ENCODE measurements at places on chromosomes 12 and 14. TPM values are rescaled to one million over a fixed set of nuclear protein-coding genes. Genes with fewer than 3 reads are reported as not detected.

The LALBA gene
- total RNA-seq: not detected

The GCH1 gene
- total RNA-seq: 91.8 TPM

The TNFAIP2 gene
- total RNA-seq: 26.3 TPM

The ADGRD1 gene
- 11.6 TPM for total RNA-seq

The MYO1A gene
- total RNA-seq: 0.68 TPM

The KLRC3 gene
- total RNA-seq: not detected

DNA sequence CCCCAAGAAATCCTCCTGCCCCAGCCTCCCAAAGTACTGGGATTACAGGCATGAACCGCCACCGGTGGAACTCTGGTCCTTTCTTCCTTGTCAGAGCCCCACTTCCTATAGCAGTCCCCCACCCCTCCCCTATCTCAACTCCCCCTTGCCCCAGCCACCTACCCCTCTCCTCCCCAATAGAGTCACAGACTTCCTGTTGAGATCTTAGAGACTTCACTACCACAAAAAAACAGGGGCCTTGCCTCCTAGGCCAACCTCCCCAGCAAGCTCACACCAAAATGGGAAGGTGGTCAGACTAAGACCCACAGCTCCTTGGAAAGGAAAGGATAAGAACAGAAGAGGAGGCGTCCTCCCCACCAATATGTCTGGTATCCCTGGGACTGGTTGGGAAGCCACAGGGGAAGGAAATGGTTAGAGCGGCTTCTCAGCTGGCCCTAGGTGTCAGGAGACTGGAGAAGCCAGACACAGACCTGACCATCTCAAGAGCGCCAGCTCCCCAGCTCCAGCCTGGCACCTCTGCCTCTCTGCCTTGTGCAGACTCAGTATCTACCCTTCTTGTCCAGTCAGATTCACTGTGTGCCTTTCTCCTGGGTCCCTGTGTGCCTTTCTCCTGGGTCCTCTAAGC, 8.5 kb downstream of the ITGB7 start:
- no peak overlapping the region for H3K27ac ChIP-seq
- H3K27me3 ChIP-seq: no peaks in the 10 kb centered on the region
- no peak overlapping the region for H3K4me3 ChIP-seq
- no peak for DNase-seq
- H3K4me1 ChIP-seq: no peaks in the 10 kb centered on the region

- no peak overlapping the region for H3K4me3 ChIP-seq
- no peaks in the 10 kb centered on the region for H3K36me3 ChIP-seq
These were observed 45.9 kb upstream of the CNOT2 start for GRCh38 chr12:70197345-70197744.

DNA sequence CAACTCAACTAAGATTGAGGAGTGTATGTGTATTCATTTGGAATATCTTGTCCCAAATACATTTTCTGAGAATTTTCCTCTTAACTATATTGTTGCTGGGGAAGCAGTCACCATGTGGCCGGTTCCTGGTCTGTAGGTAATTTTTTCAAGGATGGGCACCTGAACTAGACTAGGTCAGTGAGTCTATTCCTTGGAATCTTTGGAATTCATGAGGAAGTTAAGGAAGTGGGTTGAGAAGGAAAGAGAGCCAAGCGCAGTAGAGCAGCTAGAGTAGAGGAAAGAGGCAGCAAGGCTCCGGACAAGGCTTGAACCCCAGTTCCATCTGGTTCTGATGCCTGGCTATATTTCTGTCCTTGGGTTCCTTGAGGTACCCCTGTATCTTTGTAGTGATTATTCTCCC, 183.7 kb downstream of the DACT1 start:
- no peaks in the 10 kb centered on the region for H3K27me3 ChIP-seq
- H3K36me3 ChIP-seq: no peaks in the 10 kb centered on the region
- DNase-seq: no peak
- no peaks in the 10 kb centered on the region for H3K4me1 ChIP-seq

- no peaks in the 10 kb centered on the region for H3K4me1 ChIP-seq
- no peak overlapping the region for H3K4me3 ChIP-seq
- no peak for DNase-seq
- no peaks in the 10 kb centered on the region for H3K27me3 ChIP-seq
- no peaks in the 10 kb centered on the region for H3K36me3 ChIP-seq
These were observed 274.7 kb downstream of the DAD1 start for GRCh38 chr14:22314183-22314820.

GRCh38 chr12:128818065-128819022, 5.4 kb downstream of the SLC15A4 start:
- H3K27me3 ChIP-seq: no peaks in the 10 kb centered on the region
- H3K4me1 ChIP-seq: peaks cover 37% of the 10 kb centered on the region
- H3K4me3 ChIP-seq: no peak overlapping the region

- no peak overlapping the region for H3K4me3 ChIP-seq
- H3K4me1 ChIP-seq: no peaks in the 10 kb centered on the region
- H3K27me3 ChIP-seq: no peaks in the 10 kb centered on the region
- DNase-seq: no peak
- no peak overlapping the region for H3K27ac ChIP-seq
These were observed 28.4 kb upstream of the GAS2L3 start for GRCh38 chr12:100545092-100545491.

GRCh38 chr14:92489394-92490238, 24.0 kb upstream of the RIN3 start:
- H3K27ac ChIP-seq: no peak overlapping the region
- no peaks in the 10 kb centered on the region for H3K27me3 ChIP-seq
- H3K4me3 ChIP-seq: no peak overlapping the region

DNA sequence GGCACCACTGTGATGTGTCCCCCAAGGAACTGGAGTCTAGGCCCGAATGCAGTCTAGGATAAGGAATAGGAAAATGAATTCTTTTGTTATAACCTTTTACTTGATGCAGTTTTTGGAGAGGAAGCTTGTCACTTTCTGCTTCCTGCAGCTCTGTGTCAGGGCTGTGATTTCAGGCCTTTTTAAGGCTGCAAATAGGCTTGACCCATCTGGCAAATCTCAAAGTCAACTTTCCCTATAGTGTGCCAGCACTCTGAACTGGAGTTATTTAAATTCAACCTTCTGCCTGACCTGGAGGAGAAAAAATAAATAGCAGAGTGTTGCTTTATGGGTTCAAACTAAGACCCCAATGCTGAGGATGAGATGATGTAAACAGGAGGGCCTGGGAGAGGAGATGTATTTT, 51.8 kb upstream of the CEP83 start:
- no peak for DNase-seq
- H3K4me1 ChIP-seq: no peaks in the 10 kb centered on the region
- H3K27ac ChIP-seq: no peak overlapping the region
- H3K4me3 ChIP-seq: no peak overlapping the region
- no peaks in the 10 kb centered on the region for H3K36me3 ChIP-seq

DNA sequence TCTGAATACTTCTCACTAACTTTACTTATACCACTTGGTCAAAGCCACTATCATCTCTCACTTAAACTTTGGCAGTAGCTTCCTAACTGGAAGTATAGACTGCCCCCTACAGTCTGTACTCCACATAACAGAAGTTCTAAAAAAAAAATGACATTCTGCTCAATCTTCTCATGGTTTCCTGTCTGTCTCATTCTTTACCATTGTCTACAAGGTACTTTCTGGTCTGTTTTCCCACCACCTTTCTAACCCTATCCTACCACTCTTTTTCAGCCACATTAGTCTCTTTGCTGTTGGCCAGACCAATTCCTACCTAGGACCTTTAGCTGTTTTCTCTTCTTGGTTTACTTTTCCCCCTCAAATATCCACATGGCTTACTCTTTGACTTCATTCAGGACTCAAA, 14.7 kb downstream of the CPSF6 start:
- no peak overlapping the region for H3K27ac ChIP-seq
- no peaks in the 10 kb centered on the region for H3K36me3 ChIP-seq
- H3K4me3 ChIP-seq: no peak overlapping the region
- no peak for DNase-seq

All from right lobe of liver (tissue), 6 donors.